Stimulated activated CD8-positive, alpha-beta memory T cell treated with anti-CD3 and anti-CD28 coated beads, Interleukin-7, amount 100 ng/mL, for 1 hour (primary cell): ENCODE measurements at places on chromosomes 4 and X.
A peak's percentile ranks its signal among the peaks of the same experiment; 100 is the strongest.

GRCh38 chr4:166902941-166903340, 331.4 kb downstream of the SPOCK3 start:
- DNase-seq = no peak

DNA sequence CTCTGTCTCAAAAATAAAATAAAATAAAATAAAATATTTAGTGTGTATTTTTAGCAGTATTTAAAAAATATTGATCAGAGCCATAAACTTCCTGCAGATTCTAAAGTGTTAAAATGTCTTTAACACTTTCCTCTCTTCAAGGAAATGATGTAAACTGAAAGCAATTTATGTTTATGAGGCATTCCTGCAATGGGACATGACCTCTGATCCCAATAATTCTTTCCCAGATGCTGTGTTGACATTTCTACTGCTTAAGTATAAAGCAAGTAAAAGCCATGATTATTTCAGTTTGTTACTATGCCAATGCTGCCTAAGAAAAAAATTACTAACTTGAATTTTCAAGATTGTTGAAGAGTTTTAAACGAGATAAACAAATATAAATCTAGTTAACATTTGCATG, 29.0 kb downstream of the COQ2 start:
- DNase-seq = no peak

- no peak for DNase-seq
These were observed 62.8 kb downstream of the FAM193A start for GRCh38 chr4:2599304-2599654.

GRCh38 chrX:149504915-149505651, at the start of gene IDS:
Gene IDS (minus strand): TSS chrX:149505306. CDS start chrX:149505137, 169 bp downstream.
- peak; percentile 72 for DNase-seq

- no peak for DNase-seq
These were observed 1.6 kb upstream of the PDGFRA start for GRCh38 chr4:54227256-54228055.

GRCh38 chr4:59597536-59598329, 1602.4 kb upstream of the ADGRL3 start:
- no peak for DNase-seq

DNA sequence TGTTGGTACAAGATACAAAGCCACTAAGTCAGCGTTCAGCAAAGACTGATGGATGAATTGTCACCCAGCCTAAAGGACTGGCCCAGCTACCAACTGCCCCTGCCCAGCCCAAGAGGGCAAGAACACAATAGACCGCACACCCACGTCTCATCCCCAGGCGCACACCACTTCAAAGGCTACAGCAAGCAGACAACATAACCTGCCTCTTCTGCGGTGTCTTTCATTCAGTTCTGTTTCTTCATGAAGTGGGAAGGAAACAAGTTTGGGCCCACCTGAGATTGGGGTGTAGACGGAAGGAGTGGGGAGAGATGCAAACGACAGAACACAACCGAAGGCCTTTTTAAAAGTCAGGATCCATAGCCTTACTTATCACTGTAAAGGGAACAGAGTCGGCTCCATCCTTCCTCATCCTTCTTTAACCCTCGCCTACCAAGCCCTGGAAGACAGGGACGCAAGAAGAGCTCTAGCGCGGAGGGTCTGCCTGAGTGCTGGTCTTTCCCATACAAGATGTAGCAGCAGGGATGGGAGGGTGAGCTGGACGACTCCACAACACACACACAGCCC, 691 bp downstream of the SCARB2 start:
- no peak for DNase-seq

GRCh38 chr4:27245216-27245615, 384.6 kb downstream of the STIM2 start:
- no peak for DNase-seq

- no peak for DNase-seq
These were observed 55.9 kb downstream of the HTRA3 start for GRCh38 chr4:8325291-8325973.

GRCh38 chr4:117545039-117545438, 459.7 kb upstream of the TRAM1L1 start:
- DNase-seq = no peak

GRCh38 chr4:99966692-99967091, 16.6 kb upstream of the H2AZ1 start:
- no peak for DNase-seq

- no peak for DNase-seq
These were observed 226.9 kb upstream of the HCCS start for GRCh38 chrX:10884246-10884645.

DNA sequence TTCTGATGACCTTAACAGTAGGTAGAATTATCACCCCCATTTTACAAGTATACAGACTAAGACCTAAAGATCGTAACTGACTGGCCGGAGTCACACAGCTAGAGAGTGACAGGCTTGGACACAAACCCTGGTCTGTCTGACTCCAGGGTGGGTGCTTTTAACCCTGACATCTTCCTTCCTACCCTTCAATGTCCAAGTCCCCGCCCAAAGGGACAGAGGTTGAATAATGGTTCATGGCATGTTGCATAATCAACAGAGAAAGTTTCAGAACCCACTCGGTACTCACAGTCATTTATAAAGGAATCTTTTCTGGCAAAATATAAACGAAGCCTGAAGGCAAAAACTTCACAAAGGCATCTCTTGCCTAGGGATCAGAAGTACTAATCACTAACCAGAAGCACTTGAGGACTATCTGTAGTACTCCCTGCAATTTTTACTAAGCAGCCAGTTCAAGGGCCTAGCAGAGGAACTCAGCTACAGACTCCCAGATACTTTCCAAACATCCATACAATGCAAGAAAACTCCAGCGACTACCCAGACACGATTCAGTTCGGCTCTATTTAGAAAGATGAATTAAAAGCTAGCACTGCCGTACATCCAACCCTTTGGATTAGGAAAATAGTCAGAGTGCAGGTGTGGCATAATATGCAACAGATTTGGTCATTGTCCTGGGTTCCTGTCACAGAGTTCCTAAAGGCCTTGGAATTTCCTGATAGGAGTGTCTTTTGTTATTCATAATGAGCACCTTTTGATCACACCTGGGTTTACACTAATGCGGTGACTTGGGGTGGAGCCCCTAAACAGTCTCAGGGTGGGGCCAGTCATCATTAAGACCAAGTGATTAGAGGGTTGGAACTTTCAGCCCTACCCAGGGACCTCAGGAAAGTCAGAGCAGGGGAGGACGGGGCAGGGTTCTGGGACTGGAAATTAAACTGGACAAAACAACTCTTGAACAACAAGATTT, 44.0 kb downstream of the RELL1 start:
- DNase-seq = no peak

- DNase-seq = no peak
These were observed 1.3 kb downstream of the NKAP start for GRCh38 chrX:119942173-119942819.

- DNase-seq = no peak
These were observed 88.6 kb downstream of the APBB2 start for GRCh38 chr4:41125558-41126311.

GRCh38 chr4:83917572-83917971, 381.7 kb downstream of the GPAT3 start:
- no peak for DNase-seq

- no peak for DNase-seq
These were observed 319.1 kb upstream of the KLF3 start for GRCh38 chr4:38344929-38345328.

DNA sequence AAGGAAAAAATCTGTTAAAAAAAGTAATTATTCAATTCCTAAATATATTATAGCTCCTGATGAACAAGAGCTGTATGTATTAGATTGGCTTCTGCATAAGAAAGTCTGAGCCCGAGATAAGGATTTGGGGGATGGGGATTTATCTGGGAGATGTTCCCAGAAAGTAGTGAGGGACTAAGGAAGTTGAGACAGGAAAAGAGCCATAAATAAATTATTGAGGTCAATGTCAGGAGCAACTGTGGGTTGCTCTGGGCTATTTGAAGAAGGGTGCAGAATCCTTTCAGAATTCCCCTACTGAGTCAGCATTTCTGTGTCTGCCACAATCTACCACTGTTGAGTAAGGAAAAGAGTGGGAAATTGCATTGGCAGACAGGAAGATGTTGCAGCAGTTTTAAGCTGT, 3.1 kb upstream of the TDO2 start:
- DNase-seq = no peak

- DNase-seq = no peak
These were observed 36.7 kb upstream of the FBXW7 start for GRCh38 chr4:152572417-152573086.
